Activated naive CD8-positive, alpha-beta T cell treated with anti-CD3 and anti-CD28 coated beads for 36 hours (primary cell): ENCODE measurements at places on chromosomes 1 and 21. TPM values are rescaled to one million over a fixed set of nuclear protein-coding genes. Genes with fewer than 3 reads are reported as not detected.

GRCh38 chr1:115632251-115633026 is 9.3 kb upstream of the VANGL1 start:
- DNase-seq: no peak

- DNase-seq: no peak
Measured at GRCh38 chr1:231643071-231643934, 16.7 kb downstream of the DISC1 start.

DNA sequence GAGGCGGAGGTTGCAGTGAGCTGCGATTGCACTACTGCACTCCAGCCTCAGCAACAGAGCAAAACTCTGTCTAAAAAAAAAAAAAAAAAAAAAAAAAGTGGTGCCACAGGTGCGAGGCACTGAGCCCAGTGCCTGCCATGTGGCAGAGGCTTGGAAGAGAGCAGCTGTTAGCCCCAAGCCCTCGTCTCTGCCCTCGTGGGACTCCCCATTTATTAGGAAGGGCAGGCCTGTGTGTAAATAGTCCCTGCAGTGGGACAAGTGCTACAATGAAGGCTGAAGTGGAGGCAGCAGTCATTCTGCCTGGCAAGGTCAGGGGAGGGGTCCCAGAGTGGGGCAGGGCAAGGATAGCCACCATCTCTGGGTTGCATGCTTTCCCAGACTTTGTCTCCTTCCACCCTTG is 6.5 kb downstream of the RPS6KA1 start:
- no peak for DNase-seq

ATP1A2 gene
- total RNA-seq: not detected
